Upper lobe of left lung (tissue), 6 donors: ENCODE measurements at places on chromosomes 4 and X.

DNA sequence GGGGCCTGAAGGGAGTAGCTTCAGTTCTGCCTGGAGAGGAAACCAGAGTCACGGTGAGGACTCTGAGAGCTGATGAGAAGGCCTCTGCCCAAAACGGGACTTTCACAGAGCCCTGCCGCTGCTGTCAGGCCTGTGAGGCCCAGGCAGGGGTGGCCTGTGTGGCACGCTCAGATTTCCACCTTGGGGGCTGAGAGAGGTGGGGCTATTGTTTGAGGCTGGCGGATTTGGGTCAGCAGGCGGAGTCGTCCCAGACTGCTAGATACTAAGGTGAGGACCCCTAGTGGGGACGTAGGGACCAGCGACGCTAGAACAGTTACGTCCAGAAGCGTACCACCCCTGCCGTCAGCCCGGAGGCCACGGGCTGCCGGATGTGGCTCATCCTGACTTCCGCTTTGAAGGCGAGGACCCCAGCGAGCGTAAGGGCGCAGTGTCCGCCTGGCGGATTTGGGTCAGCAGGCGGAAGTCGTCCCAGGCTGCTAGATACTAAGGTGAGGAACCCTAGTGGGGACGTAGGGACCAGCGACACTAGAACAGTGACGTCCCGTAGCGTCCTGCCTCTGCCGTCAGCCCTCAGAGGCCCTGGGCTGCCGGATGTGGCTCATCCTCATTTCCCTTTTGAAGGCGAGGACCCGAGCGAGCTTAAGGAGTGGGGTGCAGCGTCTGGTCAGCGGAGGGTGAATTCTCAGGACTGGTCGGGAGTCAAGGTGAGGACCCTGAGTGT is at the start of gene MAGEB1:
TSS of gene MAGEB1 (plus strand) at position 378 of the 721 bp plus-strand sequence. CDS start 3,348 bp downstream, outside the sequence.
- DNase-seq: no peak

DNA sequence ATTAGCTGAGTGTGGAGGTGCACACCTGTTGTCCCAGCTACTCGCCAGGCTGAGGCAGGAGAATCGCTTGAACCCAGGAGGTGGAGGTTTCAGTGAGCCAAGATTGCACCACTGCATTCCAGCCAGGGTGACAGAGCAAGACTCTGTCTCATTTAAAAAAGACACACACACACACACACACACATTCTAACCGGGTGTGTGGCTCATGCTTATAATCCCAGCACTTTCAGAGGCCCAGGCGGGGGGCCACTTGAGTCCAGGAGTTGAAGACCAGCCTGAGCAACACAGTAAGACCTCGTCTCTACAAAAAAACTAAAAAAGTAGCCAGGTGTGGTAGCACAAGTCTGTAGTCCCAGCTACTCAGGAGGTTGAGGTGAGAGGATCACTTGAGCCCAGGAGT is 152.3 kb downstream of the LRBA start:
- DNase-seq: no peak

- no peak for DNase-seq
Observed at GRCh38 chrX:131675596-131676194, 131.8 kb downstream of the OR13H1 start.

DNA sequence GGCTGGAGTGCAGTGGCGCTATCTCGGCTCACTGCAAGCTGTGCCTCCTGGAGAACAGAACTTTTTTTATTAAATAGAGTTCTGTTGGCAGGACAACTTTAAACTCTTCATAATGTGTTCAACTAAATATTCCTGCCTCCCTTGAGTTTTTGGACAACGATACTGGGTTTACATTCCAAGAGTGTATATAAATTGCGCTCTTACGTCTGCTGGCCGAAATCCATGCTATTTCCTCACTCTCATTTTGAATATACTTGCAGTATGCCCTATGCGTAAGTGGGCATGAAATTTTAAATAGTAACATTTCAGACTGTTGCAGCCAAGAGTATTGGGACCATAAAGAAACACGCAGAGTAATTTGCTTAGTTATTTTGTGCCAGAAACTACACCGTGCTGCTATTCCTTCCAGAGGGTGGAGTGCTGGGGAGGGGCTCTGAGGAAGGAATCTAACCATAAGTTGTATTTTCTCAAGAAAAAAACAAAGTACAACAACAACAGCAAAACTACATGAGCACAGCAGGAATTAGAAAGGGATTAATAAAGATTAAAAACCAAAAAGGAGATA is 480.0 kb downstream of the NLGN4X start:
- no peak for DNase-seq

DNA sequence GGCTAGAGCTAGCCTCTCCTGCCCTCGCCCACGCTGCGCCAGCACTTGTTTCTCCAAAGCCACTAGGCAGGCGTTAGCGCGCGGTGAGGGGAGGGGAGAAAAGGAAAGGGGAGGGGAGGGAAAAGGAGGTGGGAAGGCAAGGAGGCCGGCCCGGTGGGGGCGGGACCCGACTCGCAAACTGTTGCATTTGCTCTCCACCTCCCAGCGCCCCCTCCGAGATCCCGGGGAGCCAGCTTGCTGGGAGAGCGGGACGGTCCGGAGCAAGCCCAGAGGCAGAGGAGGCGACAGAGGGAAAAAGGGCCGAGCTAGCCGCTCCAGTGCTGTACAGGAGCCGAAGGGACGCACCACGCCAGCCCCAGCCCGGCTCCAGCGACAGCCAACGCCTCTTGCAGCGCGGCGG is at the start of gene AR:
TSS of gene AR (plus strand) at position 204 of the 400 bp plus-strand sequence. CDS start 1,126 bp downstream, outside the sequence.
- DNase-seq: peak; percentile 88

DNA sequence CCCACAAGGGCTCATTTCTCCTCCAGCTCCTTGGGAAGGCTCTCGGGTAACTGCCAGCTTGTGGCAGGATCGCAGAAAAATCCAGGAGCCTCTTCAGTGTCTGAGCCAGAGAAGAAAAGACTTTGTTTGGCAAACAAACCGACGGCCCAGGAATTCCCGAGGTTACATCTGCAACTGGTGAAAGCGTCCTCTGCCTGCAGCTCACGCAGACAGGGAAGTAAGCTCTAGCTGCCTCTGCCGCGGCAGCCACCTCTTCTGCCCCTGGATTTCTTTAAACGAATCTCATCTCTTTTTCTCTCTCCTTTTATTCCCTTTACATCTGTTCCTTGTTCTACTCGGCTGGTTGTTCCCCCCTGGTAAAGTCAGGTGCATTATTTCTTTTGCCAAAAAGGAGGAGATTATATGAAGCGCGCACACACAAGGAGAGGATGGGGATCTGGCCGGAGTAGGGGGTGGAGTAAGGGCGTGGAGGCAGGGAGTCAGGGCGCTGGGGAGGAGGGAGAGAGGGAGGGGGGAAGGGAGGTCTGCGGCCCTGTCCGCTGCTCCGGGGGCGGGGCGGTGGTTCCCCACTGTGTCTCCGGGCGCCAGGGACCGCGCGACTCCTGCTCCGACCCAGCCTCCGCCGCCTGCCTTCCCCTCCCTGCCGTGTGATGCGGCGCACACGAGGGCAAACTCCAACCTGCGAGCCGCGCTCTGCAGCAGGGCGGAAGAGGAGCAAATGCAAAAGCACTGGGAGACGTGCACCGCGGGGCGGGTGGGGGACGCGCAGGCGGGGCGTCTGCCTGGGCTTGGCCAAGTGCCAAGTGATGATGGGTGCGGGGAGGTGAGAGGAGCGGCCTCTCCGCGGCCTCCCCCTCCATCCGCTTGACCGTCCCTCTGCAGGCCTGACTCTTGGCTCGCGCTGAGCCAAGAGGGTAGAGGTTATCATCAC is at the start of gene DCHS2:
TSS of gene DCHS2 (minus strand) at position 459 of the 931 bp plus-strand sequence. CDS start at position 15, 444 bp downstream.
- DNase-seq: peak; percentile 78

DNA sequence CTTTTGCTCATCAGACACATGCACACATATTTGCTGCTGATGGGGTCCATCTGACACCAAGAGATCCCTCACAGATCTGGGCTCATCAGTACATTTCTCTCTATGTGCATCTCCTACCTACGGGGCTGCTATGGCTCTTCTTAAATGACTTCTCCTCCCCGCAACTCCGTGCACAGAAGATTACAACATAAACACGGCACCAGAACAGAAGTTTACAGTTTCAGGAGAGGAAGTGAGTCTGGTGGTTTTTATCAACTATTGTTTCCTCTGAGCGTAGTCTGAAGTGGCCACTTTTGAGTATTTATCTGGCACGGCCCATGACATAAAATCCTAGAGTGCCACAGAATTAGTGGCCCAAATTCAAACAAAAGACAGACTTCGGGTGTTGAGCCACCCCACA is 263.8 kb downstream of the PRDM5 start:
- no peak for DNase-seq

DNA sequence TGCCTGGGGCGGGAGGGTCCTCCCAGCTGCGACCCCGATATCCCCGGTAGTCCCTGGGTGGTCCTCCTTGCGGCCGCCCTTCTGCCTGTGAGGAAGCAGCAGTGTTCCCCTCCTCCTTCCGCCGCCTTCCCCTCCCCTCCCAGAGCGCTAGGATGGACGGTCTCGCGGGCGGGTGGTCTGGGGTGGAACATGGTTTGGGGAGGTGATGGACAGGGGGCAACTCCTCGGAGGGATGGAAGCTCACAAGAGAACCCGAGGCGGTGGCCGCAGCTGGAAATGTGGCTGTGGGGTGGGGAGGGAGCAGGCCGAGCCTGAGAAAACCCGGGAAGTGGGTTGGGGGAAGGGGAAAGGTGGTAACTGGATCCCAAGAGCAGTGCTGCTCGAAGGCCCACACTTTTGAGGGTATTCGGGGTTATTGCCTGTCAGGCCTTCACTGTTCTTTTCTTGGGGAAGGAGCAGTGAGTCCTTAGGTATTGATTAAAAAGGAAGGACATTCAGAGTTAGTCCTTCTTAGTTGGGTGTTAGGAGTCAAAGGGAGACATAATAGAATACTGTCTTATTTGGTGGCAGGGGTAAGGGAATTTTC is 581 bp downstream of the UBE2K start:
- DNase-seq: peak; percentile 58

DNA sequence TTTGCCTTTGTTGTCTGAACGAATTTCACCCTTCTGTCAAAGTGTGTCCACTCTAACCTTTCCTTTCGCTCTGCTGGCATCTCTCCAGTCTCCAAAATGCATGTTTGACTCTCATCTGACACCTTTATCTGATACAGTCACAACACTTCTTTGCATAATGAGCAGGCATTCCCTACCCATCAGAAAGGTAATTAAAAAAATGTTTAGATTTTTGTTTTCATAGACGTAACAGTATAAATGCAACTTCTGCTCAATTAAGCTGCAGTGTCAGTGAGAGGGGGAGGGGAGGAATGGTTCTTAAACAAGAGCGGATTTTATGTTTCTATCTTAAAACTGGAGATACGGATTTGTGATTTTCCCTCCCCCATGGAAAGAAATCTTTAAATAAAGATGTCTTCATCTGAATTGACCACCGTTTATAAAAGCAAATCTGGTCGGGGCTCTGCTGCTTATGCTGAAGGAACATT is 70.2 kb downstream of the CXXC4 start:
- DNase-seq: no peak
